Sciatic nerve (tissue), 2 donors: ENCODE measurements at places on chromosomes 3 and 15.

GRCh38 chr3:101996832-101997231 lies 147.5 kb downstream of the NFKBIZ start:
- DNase-seq, result no peak

GRCh38 chr3:43298292-43298691 lies 12.0 kb downstream of the SNRK start:
- no peak for DNase-seq

GRCh38 chr3:143207338-143207961 lies 87.9 kb downstream of the CHST2 start:
- no peak for DNase-seq

GRCh38 chr3:112640276-112640929 lies 540 bp downstream of the CCDC80 start:
- no peak for DNase-seq

GRCh38 chr3:195717416-195717815 lies 3.4 kb upstream of the MUC20 start:
- DNase-seq, result no peak

- DNase-seq, result no peak
Measured at GRCh38 chr3:31766669-31767068, 214.4 kb downstream of the OSBPL10 start.

DNA sequence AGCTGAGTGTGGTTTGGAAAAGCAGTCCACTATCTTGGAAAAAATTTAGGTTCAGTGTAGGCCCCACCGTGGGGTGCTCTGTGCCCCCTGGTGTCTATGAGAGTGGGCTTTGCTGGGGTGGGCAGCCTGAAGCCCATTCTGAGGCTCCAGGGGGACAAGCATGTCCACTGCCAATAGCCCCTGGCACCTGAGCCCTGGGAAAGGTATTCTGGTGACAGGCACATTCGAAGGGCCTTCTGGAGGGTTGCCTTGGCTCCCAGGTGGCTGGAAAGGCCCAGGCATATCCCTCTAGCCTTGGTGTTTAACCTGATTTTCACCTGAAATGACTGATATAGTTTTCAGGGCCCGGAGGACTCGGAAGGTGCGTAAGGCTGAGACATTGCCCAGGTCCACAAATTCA lies 36.1 kb downstream of the SCN5A start:
- DNase-seq, result peak; percentile 21

- no peak for DNase-seq
Measured at GRCh38 chr3:134860141-134860540, 65.1 kb downstream of the EPHB1 start.
